H9 (cell line): ENCODE measurements at places on chromosomes 13 and 19.

GRCh38 chr13:94713561-94714182 is 1.3 kb upstream of the SOX21 start:
- DNase-seq, result peak; percentile 61

DNA sequence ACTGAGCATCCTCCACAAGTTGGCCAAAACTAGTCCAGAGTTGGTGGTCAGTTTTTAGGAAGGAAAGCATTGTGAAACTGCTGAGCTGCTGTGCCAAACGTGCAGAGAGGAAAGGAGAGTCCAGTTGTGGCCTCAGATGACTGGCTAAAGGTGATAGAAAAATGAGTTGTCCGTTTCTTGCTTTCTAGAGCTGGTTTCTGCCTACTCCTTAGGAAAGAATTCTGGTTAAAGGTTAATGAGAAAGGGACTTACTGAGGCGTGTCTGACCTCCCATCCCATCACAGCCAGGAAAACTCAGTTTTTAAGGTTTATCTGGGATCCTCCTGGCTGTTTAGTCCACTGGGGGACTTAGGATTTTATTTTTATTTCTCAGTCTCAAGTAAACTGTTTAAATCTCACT is 1186.3 kb downstream of the UQCRFS1 start:
- DNase-seq, result no peak

GRCh38 chr13:67134417-67135129 is 95.6 kb downstream of the PCDH9 start:
- DNase-seq, result no peak

- peak; percentile 99 for DNase-seq
These were observed 16.1 kb downstream of the ZNF816 start for GRCh38 chr19:52946322-52947310.
